ENCODE measurements at places on chromosomes 1 and 21.

GRCh38 chr21:16707274-16707673 lies 805.6 kb upstream of the CXADR start:
- DNase-seq = no peak

- DNase-seq = no peak
These were observed 220.1 kb downstream of the SLC45A1 start for GRCh38 chr1:8537991-8538390.

- DNase-seq = no peak
These were observed 13.8 kb downstream of the EIF4G3 start for GRCh38 chr1:21162740-21163464.

GRCh38 chr1:21337928-21338572 lies 47.8 kb upstream of the ECE1 start:
- DNase-seq = no peak

DNA sequence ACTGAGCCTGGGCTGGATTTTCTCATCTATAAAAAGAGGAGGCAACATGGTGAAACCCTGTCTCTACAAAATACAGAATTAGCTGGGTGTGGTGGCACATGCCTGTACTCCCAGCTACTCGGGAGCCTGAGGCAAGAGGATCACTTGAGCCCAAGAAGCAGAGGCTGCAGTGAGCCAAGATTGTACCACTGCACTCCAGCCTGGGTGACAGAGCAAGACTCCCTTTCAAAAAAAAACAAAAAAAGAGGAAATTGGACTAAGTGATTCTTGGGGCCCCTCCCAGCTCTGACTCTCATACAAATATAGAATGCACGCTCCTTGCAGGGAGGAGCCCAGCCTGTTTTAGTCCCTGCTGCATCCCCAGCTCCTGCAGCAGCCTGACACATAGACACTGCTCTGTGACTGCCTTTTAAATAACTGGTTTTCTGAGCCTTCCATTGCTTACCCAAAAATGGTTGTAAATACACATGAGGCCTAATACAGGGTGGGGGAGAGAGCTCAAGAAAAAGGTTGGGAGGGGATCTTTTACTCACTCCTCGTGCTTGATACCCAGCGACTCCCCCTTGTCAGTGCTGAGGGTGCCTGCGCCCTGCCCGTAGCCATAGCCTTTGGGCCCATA lies 17.2 kb downstream of the CSRP1 start:
- no peak for DNase-seq

DNA sequence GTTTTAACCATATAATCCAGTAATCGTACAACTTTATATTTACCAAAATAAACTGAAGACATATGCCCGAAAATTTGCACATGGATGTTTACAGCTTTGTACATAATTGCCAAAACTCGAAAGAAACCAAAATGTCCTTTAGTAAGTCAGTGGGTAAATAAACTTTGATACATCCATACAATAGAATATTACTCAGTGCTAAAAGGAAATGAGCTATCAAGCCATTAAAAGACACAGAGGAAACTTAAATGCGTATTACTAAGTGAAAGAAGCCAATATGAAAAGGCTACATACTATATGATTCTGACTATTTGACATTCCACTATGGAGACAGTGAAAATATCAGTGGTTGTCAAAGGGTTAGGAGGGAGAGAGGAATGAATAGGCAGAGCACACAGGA lies 23.4 kb downstream of the GNG12 start:
- no peak for DNase-seq

GRCh38 chr21:28066596-28067387 lies 925.9 kb downstream of the LTN1 start:
- DNase-seq = no peak

GRCh38 chr1:31261916-31262315 lies 22.2 kb upstream of the NKAIN1 start:
- no peak for DNase-seq

DNA sequence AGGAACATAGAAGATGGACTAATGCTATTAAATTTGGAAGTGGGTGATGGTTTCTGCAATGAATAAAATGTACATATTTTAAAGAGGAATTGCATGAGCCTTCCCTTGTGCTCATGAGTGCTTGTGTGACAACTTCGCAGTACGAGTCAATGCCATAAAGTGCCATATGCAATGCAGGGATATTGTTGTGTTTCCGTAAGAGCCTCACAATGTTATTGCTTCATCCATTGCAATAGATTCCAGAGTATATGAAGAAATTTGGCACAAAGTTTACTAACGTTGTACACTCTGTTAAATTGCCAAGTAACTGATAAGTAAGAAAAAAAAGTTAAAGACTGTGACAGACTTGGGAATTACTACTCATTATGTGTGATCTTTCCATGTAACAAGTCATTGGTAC lies 22.3 kb downstream of the BTG3 start:
- DNase-seq = no peak

DNA sequence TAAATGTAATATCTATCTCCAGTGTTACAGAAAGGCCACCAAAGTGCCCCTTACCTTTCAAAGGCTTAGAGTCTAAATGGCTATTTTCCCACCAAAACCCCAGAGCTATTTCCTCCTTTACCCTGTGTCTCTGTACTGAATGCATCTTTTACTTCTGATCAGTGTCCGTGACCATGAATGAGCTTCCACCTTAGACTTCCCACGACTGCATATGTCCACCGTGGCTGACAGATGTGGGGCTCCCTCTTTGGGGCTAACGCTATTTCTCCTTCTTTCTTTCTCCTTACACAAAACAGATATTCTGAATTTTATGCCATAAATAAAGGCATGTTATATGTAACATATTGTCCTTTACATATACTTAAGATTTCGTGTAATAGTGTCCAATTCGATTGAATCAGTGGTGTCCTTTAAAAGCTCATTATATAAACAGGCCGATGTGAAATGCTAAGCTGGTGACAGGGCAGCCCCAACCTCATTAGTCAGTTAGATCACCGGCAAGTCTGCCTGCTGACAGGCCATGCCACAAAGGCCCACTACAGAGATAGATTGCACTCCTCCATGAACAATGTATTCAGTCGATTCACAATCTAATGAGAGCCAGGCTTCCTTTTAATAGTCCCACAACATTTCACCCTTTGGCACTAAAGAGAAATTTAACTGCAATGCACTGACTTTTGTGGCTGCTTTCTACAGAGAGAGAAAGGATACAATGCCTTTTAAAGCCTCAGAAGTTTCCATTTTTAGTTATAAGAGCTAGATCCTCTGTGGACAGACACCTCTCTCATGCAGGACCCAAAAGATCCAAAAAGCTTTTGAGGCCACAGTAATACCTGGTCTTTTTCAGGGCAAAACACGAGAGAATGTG lies 297.9 kb downstream of the PCP4 start:
- DNase-seq = no peak

GRCh38 chr1:208174731-208175507 lies 69.3 kb downstream of the PLXNA2 start:
- no peak for DNase-seq

- no peak for DNase-seq
These were observed 3.0 kb downstream of the TFF2 start for GRCh38 chr21:42347601-42348327.

- no peak for DNase-seq
These were observed 273.9 kb downstream of the KIF26B start for GRCh38 chr1:245428681-245429080.

DNA sequence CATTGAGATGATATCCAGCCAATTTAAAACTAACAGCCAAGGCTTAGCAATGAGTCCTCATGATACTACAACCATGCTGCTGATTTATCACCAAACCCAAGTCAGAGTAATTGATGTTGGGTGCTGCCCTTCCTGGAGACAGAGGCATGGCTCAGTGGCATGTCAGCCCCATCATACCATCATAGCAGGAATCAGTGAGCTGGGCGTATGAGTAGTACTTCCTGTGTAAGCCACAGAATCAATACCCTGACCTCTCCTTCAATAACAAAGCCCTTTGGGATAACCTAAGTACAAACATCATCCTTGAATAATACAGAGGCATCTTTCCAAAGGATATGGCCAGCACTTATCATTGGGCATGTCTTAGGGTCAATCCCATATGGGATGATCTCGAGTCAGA lies 3.0 kb upstream of the LCE1E start:
- DNase-seq = no peak

- peak; percentile 97 for DNase-seq
These were observed at the start of gene KCNT2 for GRCh38 chr1:196608390-196609369. KCNT2 (minus strand) TSS chr1:196608440; CDS start chr1:196608309, 131 bp downstream.

GRCh38 chr1:233513431-233513830 lies 100.5 kb upstream of the KCNK1 start:
- no peak for DNase-seq

DNA sequence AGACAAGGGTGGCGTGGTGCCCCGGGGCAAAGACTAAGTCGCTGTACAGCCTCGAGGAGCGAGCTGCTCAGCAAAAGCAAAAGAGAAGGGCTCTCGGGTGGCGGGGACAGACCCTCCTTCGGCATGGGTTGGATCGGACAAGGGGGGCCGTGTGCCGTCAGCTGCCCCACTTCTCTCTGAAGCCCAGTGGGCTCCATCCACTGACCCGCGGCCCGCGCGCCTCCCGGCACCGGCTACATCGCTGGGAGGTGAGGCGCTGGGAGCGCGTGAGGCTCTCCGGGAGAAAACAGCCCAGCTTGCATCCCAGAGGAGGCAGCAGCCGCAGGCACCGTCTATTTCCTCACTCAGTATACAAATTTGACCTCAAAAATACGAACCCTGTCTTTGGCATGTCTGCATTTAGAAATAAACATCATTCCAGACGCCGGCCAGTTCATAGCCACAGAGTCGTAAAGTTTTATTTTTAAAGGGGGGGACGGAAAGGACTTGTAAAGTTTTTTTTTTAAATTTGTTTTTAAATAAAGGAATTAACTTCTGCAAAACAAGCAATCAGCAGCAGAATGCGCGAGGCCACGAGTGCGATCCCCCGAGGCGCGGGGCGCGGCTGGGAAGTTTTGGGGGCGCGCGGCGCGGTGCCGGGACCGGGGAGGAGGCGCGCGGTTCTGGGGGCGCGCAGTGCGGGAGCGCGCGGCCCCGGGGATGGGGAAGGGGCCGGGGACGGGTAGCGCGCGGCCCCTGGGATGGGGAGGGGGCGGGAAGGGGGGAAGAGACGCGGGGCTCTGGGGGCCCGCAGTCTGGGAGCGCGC lies 689 bp upstream of the GPR137B start:
- peak; percentile 10 for DNase-seq

Measured in NCI-H1694 (cell line).